ENCODE measurements at places on chromosomes 5 and 9.

GRCh38 chr5:147616421-147616820, 106.6 kb upstream of the DPYSL3 start:
- DNase-seq, result no peak

DNA sequence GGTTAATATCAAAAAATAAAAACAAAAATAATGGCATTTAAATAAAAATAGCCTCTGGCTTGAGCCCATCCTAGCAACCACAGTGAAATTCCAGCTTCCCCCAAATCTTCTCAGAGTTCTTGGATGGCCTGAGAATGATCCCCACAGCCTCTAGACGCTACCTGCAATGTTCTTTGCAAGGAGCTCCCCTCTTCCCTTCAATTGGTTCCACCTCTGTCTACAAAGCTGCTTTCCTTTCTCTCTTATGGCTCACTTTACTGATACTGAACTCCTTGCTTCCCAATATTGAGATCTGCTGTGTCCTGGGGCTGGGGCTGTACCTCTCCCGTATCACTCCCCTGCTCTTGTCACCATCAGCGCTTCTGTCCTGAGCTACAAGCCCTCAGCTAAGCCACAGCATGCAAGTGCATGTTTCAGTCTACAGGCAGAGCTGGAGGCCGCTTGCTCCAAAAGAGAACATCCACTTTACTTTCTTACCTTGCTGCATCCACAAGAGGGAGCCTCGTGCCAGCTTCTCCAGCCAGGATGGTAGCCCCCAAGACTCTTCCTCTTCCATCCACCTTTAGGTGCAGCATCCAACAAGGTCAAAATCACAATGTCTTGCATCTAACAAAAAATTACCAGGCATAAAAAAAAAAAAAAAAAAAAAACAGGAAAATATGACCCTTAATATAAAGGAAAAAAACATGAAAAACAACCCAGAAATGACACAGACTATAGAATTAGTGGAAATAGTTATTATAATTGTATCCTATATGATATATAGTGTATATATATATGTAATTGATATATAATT, 57.4 kb upstream of the PRSS3 start:
- DNase-seq, result peak; percentile 14

DNA sequence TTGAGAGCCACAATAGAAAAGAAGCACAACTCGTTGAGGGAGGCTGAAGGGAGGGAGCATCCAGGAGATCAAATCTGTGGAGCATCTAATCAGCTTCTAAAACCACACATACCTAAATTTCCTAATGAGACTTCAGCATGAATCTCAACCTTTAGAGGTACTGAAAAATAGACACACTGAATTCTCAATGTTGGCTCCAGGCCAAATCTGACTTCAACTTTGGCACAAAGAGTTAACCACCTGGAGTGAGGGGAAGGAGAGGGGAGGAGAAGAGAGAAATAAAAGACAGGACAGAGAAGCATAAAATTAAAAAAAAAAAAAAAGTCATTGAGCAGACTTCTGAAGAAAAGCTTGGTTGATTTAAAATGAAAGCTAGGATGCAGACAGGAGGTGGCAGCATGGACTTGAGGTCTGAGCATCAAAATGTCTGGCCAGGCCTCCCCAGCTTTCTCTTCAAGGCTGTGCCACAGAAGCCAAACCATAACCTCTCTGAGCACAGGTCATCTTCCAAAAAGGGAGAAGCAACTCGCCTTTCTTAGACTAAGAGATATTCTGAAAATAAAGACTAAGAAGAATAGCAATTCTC, 205.6 kb downstream of the DENND1A start:
- no peak for DNase-seq

DNA sequence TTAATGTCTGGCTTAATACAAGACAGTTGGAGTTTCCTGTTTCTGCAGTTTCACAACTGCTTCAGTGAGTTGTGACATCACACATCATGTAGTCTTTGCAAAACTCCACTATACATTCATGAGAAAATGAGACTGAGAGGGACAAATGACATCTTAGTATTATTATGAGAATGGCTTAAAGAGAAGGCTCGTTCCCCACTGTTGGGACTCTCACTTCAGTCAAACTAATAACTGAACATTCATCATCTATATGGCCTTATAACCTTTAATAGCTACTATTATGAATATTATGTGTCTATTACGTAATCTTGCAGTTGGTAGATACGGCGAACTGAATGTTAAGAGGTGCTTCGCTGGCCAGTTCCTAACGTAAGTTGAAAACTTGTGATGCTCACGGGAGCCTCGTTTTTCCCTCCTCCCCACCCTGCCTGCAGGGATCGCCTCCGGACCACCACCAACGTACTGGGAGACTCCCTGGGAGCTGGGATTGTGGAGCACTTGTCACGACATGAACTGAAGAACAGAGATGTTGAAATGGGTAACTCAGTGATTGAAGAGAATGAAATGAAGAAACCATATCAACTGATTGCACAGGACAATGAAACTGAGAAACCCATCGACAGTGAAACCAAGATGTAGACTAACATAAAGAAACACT, 79.4 kb downstream of the SLC1A3 start:
- no peak for DNase-seq

- no peak for DNase-seq
These were observed 40.9 kb downstream of the ANGPTL2 start for GRCh38 chr9:127081250-127082185.

DNA sequence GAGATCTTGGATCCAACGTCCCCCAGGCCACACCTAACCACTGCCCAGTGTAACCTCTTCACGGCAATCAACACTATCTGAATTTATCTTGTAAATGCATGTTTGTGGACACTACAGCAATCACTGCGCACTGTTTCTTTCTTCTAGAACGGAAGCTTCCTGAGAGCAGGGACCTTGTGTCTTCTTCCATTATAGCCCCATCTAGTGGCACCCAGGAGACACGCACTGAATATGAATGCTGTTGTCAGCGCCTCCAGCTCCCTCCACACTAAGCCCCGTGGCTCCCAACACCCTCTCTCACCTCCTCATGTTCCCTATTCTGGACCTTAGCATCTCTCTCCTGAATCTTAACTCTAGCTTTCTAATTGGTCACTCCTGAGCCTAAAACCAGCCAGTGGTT, 72.7 kb downstream of the SMIM23 start:
- no peak for DNase-seq

DNA sequence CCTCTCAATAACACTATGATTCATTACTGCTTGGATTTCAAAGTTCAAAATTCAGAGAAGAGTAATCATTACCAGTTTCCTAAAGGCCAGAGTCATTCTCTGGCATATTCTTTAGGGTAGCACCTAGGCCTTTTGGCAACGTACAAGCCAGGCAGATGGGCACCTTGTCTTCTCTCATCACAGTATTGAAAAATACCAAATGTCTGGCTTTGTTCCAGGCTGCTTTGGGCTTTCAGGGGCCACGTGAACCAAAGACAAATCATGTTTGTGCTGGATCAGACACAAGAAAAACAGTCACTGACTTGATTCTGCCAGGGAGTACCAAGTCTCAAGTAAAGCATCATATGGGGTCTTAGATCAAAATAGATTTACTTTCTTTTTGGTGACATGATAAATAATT, 15.5 kb downstream of the MEGF9 start:
- DNase-seq, result no peak

DNA sequence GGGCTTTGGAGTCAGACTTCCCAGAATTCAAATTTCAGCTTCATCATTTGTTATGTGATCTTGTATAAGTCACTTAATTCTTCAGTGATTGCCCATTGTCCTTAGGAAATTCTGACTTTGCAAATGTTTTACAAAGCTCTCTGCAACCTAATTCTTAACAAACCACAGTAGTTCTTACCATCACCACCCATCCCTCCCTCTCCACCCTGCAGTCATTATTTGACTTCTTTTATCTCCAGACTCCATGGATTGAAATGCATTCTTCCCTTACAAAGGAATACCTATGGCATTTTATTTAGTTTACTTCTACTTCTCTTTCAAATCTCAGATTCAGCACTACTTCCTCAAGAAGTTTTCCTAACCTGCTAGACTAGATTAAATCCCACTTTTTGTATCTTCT, 23.1 kb downstream of the SHLD3 start:
- no peak for DNase-seq

DNA sequence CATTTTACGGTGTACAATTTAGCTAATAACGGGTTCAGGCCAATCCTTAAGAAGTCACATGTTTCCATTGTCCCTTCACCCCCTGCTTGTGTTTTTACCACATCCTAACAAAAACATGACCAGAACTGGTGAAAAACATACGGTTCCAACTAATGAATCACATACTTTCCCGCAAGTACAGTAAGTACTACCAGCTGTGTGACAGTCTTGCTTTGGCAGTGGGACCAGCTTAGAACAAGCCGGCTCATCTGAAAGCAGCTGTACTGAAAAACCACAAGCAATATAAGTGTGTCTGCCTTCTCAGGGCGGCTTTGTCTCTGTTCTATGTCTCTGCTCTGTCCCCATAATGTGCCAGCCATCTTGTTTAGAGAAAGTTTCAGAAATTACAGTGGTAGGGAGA, 242.5 kb downstream of the BNC2 start:
- DNase-seq, result peak; percentile 70
